Foreskin fibroblast (primary cell): ENCODE measurements at places on chromosomes 12 and 14.

DNA sequence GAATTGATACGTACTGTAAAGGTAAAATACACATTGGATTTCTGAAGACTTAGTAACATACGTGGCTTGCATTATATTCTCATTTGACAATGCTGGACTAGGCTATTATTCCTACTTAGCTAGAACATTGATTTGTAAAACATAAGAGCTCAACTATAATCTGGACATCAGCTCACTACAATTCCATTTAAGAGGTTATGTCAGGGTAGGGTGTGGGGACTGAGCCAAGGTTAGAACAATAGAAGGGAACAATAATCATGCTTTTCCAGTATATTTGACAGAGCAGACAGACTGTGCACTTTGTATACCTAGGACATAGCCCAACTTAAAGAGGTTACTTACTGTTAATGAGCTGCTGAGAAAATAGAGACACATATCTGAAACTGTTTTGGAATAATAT is 10.8 kb downstream of the ZCRB1 start:
- no peak for DNase-seq

DNA sequence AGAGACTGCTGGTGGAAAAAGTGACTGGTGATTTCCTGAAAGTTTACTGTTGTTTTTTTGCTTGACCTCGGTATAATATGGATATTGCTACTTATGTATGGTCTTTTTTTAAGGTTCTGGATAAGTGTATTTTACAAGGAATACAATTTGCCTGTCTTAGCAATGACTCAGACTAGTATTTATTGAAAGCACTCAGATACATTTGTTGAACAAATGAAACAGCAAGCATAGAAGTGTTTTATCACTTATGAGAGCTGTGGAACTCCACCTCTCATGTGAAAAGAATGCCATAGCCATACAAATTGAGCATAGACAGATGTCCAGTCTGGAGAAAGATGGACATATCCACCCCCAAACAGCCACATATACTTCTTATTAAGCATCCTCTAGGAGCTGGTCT is 340.4 kb upstream of the FBXO33 start:
- peak; percentile 0 for DNase-seq

GRCh38 chr12:51820526-51821439 is 27.7 kb downstream of the FIGNL2 start:
- peak; percentile 24 for DNase-seq

DNA sequence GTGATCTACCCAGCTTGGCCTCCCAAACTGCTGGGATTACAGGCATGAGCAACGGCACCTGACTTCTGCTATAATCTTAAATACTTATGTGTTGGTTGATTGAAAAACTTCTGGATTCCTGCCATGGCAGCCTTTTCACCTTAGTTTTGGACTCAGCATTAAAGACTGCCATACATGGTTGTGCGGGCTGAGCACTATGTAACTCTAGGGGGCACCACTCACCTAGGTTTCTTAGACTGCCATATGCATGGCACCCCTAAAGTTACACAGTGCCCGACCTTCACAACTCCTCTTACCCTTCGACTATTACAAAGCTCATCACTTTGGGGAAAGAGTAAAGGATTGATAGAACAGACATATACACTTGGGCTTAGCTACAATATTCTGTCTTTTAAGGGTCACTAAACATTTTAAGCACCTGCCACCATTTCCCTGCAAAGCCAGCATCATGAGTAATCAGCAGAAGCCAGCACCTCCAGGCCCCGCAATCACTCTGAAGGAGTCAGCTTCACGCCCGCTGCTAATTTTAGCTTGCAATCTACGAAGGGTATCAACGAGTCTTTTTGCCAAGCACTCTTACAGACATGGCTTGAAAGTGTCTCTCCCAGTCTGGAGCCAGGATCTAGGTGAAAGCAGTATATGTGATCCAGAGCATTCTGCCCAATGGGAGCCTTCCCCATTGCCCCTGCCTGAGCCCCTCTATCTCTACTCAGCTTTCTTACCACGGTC is 59.8 kb downstream of the SUDS3 start:
- no peak for DNase-seq

GRCh38 chr14:45727133-45727532 is 474.1 kb upstream of the MIS18BP1 start:
- no peak for DNase-seq

- DNase-seq = peak; percentile 90
Measured at GRCh38 chr12:26271889-26272492, 76.6 kb downstream of the SSPN start.

DNA sequence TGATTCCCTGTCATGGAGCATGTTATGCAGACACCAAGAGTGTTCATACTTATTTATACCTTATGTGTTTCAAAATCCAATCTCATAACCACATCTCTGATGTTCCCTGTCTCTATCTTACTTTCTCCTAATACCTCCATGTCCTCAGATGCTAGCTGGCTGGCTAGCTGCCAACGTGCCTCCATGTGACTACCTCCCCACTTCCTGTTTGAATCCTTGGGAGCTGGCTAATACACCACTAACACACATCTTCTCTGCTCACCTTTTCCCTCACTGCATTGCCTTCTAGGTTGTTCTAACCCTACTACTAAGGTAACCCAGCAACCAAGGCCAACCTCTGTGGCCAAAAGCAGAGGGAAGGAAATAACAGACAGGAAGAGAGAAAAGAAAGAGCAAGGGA is 27.3 kb downstream of the TTC5 start:
- DNase-seq = no peak

GRCh38 chr14:88825503-88825902 is 1.1 kb downstream of the TTC8 start:
- no peak for DNase-seq

GRCh38 chr12:38713294-38713693 is 192.1 kb downstream of the CPNE8 start:
- no peak for DNase-seq

GRCh38 chr14:100108042-100108825 is 43.0 kb downstream of the EVL start:
- peak; percentile 61 for DNase-seq

- DNase-seq = no peak
Measured at GRCh38 chr14:93245764-93246420, 38.8 kb downstream of the UBR7 start.

- DNase-seq = no peak
Measured at GRCh38 chr14:66477567-66477966, 8.6 kb upstream of the CCDC196 start.

- peak; percentile 70 for DNase-seq
Measured at GRCh38 chr12:131116468-131117117, 162.9 kb downstream of the ADGRD1 start.

GRCh38 chr12:55997535-55997859 is 421 bp downstream of the SUOX start:
- no peak for DNase-seq

- DNase-seq = no peak
Measured at GRCh38 chr12:57842342-57843294, 3.9 kb downstream of the CTDSP2 start.

- DNase-seq = peak; percentile 85
Measured at GRCh38 chr12:45268672-45269411, 52.9 kb downstream of the ANO6 start.

DNA sequence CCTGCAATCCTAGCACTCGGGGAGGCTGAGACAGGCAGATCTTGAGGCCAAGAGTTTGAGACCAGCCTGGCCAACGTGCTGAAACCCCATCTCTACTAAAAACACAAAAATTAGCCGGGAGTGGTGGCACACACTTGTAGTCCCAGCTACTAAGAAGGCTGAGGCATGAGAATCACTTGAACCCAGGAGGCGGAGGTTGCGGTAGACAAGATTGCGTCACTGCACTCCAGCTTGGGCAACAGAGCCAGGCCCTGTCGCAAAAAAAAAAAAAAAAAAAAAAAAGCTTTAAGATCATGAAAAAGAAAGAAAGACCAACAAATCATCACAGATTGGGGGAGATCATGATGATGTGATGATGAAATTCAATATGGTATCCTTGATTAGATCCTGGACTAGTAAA is 30.6 kb downstream of the WDR89 start:
- DNase-seq = no peak

GRCh38 chr12:6120796-6121473 is 3.5 kb downstream of the VWF start:
- no peak for DNase-seq

- peak; percentile 70 for DNase-seq
Measured at GRCh38 chr14:39015360-39015961, 87.6 kb downstream of the SEC23A start.

GRCh38 chr12:6135071-6135470 is 10.6 kb upstream of the VWF start:
- peak; percentile 35 for DNase-seq

DNA sequence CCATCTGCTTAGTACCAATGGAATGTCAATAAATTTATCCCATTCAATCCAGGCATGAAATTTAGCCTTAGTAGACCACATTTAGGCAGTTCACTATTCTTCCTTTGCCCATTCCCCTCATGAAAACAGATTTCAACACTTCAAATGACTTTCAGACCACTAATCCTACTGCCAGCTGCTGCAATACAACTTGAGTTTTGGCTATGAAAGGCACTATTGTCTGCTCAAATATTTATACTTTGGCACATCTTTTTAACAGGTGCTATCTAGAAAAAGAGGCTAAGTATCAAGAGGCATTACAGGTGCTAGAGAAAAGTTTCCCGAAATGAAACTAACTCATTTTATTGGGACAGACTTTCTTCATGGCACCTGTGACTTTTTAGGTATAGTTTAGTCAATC is 499.8 kb downstream of the C12orf50 start:
- DNase-seq = no peak

DNA sequence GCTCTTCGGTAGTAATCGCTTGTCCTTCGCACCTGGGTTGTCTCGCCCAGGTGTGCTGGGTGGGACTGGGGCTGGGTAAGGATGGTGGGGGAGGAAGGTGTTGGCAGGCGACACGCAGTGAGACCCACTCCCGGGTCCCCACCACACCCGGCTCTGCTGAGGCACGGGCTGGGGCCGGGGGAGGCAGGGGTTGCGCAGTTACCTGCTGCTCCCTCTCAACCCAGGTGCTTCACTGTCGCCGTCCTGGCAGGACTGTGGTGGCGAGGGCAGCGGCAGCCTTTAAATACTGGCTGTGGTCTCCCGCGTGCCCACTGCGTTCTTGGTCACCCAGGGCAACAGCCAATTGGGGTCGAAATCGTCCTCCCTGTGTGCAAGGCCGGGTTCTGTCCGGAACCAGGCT is at the start of gene CCER1:
CCER1 (minus strand) TSS at position 256 of the 400 bp plus-strand sequence. CDS start 434 bp downstream, outside the sequence.
- DNase-seq = no peak

- DNase-seq = no peak
Measured at GRCh38 chr12:104109446-104110271, 28.4 kb downstream of the NFYB start.

DNA sequence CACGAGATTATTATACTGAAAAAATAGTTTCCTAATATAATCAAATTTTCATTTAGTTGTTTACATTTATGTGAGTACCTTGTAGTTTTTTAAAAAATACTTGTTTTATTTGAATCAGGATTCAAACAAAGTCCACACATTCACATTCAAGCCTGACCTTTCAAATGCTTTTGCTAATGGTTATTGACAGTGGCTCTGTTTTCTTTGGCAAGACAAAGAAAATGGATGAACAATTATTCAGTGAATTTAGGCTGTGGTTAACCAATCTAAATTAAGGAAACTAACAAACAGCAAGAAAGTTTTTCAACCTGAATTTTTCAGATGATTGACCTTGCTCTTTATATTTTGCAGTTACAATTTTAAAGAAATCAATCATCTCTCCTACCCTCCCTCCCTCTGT is 9.7 kb downstream of the SLC4A8 start:
- DNase-seq = no peak

DNA sequence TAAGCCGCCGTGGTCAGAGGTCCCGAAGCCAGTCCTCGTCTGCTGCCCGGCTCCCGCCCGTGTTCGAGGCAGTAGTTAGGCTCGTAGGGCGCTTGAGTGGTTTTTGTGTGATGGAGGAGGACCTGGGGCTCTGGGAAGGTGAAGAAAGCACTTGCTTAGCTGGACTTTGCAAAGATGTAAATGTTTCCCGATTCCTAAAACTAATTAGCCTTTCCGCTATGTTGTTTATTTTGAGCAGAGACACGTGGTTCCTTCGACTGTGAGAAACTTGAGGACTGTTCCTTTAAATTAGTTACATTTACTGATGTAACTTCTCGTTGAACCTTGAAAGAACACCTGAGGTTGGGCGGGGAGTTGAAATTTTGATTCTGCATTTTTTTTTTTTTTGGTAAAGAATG is 33.9 kb downstream of the MIA2 start:
- peak; percentile 34 for DNase-seq

GRCh38 chr14:88318406-88318805 is 4.7 kb downstream of the KCNK10 start:
- no peak for DNase-seq

- no peak for DNase-seq
Measured at GRCh38 chr14:30620178-30620577, 1.9 kb upstream of the SCFD1 start.

- no peak for DNase-seq
Measured at GRCh38 chr12:31728289-31728916, 418 bp downstream of the AMN1 start.

DNA sequence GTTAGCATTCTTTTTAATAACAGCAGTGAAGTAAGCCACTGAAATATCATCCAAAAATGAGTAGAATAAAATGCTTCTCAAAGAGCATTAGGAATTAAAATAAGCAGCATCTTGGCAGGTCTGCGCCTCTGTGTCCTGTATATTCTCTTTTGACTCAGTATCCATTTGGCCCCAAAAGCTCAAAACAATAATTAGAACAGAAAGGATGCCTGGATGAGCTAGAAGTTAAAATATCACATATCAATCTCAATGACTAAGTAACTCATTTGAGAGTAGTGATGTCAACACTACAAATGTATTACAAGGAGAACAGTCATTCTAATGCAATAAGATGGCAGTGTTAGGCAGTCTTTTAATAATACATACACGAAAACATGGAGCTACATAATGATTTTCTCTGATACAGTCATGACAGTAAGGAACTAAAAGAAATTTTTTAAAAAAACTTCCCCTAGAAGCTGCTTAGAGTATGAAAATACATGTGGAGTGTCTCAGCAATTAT is 160.9 kb upstream of the ABCD2 start:
- no peak for DNase-seq

- DNase-seq = no peak
Measured at GRCh38 chr12:132174839-132175490, 30.7 kb downstream of the NOC4L start.

- DNase-seq = no peak
Measured at GRCh38 chr14:67526676-67527459, 6.2 kb upstream of the PLEKHH1 start.

DNA sequence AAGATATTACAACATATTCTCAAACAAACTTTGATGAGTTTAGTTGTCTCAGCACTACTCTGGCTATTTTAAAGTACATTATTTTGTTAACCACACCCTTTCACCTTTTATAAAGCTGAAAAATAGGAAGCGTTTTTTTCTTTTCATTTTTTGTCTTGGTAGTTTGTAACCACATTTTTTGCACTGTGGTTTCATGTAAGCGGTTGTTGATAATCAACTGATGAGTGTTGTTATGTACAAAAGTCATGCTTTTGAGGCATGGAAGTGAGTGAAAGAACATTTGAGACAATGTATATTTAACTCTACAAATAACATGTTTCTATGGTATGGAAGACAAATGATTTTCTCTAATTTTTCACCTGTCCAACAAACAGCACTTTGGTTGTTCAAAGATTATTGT is 52.1 kb upstream of the ATP2B1 start:
- no peak for DNase-seq

- DNase-seq = no peak
Measured at GRCh38 chr14:35231207-35231760, 60.9 kb upstream of the PSMA6 start.

- DNase-seq = no peak
Measured at GRCh38 chr14:49992448-49992847, 99.6 kb downstream of the ARF6 start.
